ENCODE measurements at places on chromosomes 1 and 21.
A peak's percentile ranks its signal among the peaks of the same experiment; 100 is the strongest.

DNA sequence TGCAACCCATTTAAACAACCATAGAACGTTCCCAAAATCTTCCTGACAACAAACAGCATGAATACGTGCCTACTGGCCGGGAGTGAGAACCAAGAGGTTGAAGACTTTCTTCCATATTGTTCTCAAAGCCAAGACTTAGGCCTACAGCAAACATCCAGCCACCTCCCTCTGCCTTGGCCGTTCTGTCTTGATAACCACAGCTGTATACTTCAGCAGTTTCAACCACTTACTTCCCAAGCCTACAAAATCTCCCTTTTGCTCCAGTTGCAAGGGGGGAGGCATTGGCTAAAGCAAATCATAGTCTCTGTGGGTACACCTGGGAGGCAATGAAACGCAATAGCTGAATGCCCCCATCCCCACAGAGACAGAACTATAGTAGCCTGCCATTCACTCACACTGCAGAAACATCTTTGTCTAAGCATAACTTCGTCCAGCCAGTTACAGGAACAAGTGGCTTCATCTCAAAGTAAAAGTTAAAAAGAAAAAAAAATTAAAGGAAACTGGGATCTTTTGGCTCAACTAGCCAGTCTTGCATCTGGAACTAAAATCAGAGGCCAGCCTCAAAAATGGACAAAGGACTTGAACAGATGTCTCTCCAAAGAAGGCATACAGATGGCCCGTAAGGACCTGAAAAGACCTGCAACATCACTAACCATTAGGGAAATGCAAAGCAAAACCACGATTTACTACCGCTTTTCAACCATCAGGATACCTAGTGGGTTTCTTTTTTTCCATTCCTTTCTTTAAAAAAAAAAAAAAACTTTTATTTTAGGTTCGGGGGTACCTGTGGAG is 186.0 kb downstream of the PSMG1 start:
- DNase-seq, result no peak

GRCh38 chr1:114094363-114094634 is 59.4 kb downstream of the SYT6 start:
- DNase-seq, result no peak

GRCh38 chr1:77467741-77468140 is 185.9 kb downstream of the AK5 start:
- no peak for DNase-seq

GRCh38 chr21:25501996-25502665 is 105.2 kb downstream of the MRPL39 start:
- no peak for DNase-seq

DNA sequence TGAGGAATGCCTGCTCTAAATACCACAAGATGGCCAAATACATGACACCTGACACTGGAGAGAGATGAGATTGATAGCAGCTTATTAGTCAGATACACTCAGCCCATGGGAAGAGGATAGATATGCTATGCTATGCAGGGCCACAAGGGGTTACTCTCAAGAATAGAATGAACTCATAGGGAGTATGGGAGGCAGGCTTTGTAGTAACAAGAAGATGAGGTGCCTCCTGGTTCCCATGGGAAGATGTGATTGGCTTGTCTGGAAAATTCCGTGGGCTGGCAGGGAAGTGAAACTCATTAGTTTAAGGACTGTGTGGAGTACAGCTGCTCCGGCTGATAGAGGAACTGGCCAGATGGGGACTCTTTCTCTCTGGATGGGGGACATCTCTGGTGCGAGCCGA is 16.5 kb downstream of the CCDC30 start:
- DNase-seq, result no peak

DNA sequence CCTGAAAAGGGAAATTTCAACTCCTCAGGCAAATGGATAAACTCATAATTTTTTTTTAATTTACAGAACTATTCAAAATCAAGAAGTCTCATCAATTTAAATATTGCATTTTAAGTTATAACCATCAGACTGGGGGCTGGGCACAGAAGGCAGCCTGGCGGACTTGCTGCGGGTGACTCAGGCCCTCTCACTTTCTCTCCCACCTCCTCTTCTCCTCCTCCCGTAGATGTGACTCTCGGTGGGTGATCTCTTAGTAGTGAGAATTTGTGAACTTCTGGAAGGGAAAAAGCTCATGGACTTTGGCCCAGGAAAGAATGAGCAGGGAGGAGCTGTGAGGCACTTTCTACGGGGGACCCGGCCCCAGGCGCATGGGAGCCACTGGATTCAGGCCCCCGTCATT is 32.9 kb downstream of the CLIC6 start:
- no peak for DNase-seq

GRCh38 chr1:173418107-173418985 is 58.8 kb upstream of the PRDX6 start:
- DNase-seq, result no peak

- DNase-seq, result no peak
Observed at GRCh38 chr1:63362578-63362977, 4.8 kb upstream of the ALG6 start.

DNA sequence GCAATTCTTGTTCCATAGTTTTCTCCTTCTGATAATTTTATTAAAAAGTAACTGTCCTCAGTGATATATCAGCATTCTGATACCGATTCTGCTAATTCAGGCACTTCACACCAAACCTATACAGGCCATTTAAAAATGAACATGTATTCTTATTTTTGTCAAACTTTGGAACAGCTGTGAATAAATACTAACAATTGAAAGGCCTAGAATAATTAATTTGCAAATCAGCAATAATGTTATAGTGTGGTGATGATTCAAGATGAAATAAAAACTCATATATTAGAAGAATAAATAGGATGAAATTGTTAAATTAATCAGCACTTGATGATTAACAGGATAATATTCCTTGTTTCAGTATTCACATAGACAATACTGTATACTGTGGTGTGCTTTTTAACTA is 9.9 kb downstream of the CDKN2C start:
- peak; percentile 75 for DNase-seq

DNA sequence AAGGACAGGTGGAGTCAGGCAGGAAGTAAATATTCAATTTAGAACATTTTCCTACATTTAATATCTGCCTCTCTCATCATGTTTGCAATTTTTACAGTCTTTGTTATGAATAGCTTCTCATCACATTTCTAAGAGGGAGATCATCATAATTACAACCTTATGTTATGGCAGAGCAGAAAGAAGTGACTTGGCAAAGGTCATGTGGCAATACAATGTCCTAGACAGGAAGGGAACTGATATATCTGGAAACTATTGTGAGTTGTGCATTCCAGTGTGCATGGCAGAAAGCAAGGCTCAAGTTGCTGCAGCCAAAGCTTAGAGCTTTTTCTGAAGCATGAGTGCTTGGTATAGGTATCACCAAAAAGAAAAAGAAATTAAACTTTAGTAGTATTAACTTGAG is 43.8 kb upstream of the PRRX1 start:
- DNase-seq, result no peak

DNA sequence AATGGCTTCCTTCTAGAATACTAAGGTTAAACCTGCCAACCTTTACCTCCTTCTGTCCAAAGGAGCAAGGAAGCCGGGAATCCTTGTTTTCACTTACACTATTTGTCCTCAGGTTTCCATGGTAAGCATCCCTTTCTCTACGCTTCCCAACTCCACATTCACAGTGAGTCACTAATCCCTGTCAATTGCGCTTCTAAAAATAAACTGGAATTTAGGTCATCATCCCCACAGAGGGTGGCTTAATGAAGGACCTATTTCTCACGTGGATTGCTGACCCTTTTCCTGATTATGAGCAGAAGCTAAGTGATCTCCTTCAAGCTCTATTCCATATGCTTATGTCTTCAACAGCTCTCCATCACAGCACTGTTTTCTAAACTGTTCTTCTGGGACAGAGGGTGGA is 39.9 kb upstream of the ABCA4 start:
- DNase-seq, result no peak

DNA sequence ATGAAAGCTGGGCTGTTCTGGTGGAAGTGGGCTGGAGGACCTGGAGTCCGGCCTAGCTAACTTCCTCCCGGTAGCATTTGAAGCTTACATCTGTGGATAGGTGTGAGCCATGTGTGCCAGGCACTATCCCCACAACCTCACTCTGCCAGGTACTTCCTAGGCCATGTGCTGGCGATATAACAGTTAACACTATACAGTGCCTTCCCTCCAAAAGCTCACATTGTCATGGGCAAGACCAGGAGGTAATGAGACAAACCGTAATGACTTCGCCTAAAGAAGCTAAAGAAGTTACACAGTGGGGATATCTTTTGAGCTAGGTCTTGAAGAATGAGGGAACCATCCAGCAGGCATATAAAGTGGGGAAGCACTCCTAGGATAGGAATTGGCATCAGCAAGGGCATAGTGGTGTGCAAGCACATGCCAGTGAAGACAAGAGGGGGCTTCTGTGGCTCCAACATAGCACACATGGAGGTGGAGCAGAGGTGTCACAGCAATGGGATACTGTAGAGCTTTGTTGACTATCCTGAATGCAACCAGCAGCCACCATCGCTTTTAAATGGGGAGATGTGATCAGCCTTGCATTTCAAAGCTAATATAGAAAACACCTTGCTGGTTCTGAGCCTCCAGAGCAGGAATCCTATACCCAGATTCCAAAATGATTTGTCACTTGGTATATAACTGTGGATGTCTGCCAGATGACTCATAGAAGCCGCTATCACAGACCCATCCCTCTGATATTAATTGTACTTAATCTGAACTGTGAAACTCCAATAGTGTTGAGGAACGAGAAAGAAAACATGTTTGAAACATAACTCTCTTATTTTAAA is 466.3 kb downstream of the LMO4 start:
- DNase-seq, result no peak

GRCh38 chr1:187001198-187001889 is 172.6 kb downstream of the PLA2G4A start:
- no peak for DNase-seq

DNA sequence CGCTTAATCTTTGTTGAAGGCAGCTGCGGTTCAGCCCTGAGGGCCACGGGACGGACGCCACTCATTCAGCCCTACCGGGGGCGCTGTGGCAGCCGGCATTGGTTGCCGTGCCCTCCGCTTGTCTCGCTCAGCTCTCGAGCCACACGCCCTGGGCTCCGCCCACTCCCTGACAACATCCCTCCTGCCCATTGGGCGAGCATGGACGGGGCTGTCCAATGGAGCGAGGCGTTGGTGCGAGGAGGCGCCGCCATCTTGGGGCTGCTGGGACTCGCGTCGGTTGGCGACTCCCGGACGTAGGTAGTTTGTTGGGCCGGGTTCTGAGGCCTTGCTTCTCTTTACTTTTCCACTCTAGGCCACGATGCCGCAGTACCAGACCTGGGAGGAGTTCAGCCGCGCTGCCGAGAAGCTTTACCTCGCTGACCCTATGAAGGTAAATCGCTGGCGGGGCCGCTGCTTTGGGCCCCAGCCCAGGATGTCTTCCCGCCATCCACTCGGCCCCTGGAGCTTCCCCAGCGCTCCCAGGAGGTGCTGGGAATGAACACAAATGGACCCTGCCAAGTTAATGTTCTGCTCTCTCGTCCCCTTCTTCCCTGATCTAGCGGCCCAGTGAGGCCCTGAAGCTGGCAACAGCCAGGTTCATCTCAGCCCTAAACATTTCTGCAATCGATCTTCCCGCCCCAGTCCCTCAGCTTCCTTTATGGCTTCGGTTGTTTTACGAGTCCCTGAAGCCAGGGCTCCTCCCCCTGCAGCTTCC is at the start of gene SRP9:
Gene SRP9 (plus strand): TSS at position 244 of the 754 bp plus-strand sequence. CDS start 115 bp downstream, at position 359.
- DNase-seq, result peak; percentile 99

GRCh38 chr1:39082010-39082799 is 56.1 kb downstream of the NDUFS5 start:
- peak; percentile 38 for DNase-seq

- no peak for DNase-seq
Observed at GRCh38 chr1:17235135-17235885, 13.6 kb upstream of the PADI3 start.

- DNase-seq, result no peak
Observed at GRCh38 chr1:36231191-36231590, 6.9 kb downstream of the THRAP3 start.

GRCh38 chr1:199132006-199132405 is 493.2 kb downstream of the PTPRC start:
- DNase-seq, result no peak

DNA sequence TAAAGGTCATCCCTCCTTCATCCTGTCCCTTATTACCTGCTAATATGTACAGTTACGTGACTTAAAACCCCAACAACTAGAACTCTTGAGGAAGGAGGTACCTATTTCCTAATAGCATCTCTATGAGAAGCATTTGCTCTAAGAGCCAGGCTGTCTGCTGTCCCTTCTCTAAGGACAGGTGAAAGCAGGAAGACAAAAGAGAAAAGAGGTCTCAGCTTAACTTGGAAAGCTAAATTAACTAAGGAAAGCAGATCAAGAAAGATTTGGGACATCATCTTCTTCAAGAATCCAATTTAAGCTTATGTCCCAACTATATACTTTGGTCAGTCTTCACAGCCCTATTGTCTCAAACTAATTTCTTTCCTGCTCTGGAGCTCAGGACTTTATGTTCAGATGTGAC is 2.9 kb downstream of the EGLN1 start:
- DNase-seq, result no peak

GRCh38 chr1:162497104-162497722 is 405 bp upstream of the UHMK1 start:
- no peak for DNase-seq

- DNase-seq, result peak; percentile 74
Observed at GRCh38 chr1:89843273-89844130, 22.7 kb downstream of the LRRC8D start.

- no peak for DNase-seq
Observed at GRCh38 chr1:207825409-207825695, 73.5 kb downstream of the CD46 start.

GRCh38 chr1:115953180-115953579 is 23.1 kb upstream of the SLC22A15 start:
- DNase-seq, result no peak

- DNase-seq, result peak; percentile 89
Observed at GRCh38 chr1:100352267-100353070, at the start of gene CDC14A. TSS of gene CDC14A (plus strand) at chr1:100352506. CDS start at chr1:100352955, 449 bp downstream.

GRCh38 chr1:94927405-94928175 is 680 bp upstream of the CNN3 start:
- DNase-seq, result peak; percentile 73

- no peak for DNase-seq
Observed at GRCh38 chr1:4178501-4179113, 278.5 kb upstream of the C1orf174 start.

DNA sequence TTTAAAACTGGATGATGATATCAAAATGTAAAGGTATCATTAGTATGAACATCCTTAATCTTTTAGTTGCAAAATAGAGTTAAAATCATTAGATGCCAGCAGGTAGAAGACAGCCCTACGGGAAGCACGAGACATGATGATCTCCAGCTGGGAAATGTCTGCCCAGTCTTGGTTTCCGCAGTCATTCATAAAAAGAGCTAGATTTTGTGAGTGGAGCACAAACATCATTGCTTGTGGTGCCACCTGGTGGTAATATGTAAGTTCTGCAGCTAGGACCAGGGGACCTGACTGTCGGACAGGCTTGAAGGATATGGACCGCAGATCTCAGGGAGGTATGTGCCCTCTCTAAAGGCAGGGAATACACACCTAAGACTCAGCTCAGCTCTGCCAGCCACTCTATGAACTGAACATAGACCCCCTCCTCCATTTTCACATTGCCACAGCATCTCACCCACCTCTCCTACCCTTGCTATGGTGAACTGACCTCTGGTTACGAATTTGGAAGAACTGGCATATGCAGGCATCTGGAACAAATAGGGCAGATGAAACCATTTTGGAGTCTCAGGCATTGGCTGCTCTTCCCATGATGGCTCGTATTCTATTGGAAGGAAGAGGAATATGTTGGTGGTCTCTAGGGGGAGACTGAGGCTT is 9.2 kb downstream of the FCMR start:
- peak; percentile 84 for DNase-seq

- DNase-seq, result no peak
Observed at GRCh38 chr1:226408285-226409184, 642 bp upstream of the PARP1 start.
